ENCODE measurements at places on chromosomes 12 and 14. TPM values are rescaled to one million over a fixed set of nuclear protein-coding genes. Genes with fewer than 3 reads are reported as not detected.

RFX4 gene
- not detected for total RNA-seq

FGF23 gene
- not detected for total RNA-seq

FOXJ2 gene
- total RNA-seq: 5.7 TPM

LTBR gene
- 46.2 TPM for total RNA-seq

ORAI1 gene
- total RNA-seq: 13.1 TPM

DYRK4 gene
- 36.1 TPM for total RNA-seq

CCDC38 gene
- not detected for total RNA-seq

RESF1 gene
- 79.5 TPM for total RNA-seq

SRSF5 gene
- 94.9 TPM for total RNA-seq

CLEC2B gene
- 79.8 TPM for total RNA-seq

SPTSSA gene
- 13.1 TPM for total RNA-seq

AHNAK2 gene
- total RNA-seq: 35.3 TPM

RIPK3 gene
- 4.9 TPM for total RNA-seq

SPTB gene
- under 0.01 TPM for total RNA-seq

ARHGAP5 gene
- total RNA-seq: 23.6 TPM

ESYT1 gene
- total RNA-seq: 362 TPM

OR11H12 gene
- total RNA-seq: not detected

KCNH3 gene
- total RNA-seq: not detected

STXBP6 gene
- total RNA-seq: 0.16 TPM

L2HGDH gene
- total RNA-seq: 3.1 TPM

AICDA gene
- total RNA-seq: not detected

SIVA1 gene
- total RNA-seq: 69.2 TPM

TEX22 gene
- total RNA-seq: 0.06 TPM

RNASE1 gene
- 99.4 TPM for total RNA-seq

FAM90A1 gene
- not detected for total RNA-seq

SCARB1 gene
- total RNA-seq: 30.1 TPM

GDF11 gene
- 0.65 TPM for total RNA-seq

ZNF891 gene
- total RNA-seq: 0.32 TPM

ST8SIA1 gene
- 0.06 TPM for total RNA-seq

TC2N gene
- total RNA-seq: 0.16 TPM

CCDC184 gene
- not detected for total RNA-seq

HCAR1 gene
- under 0.01 TPM for total RNA-seq

PLEK2 gene
- 4.7 TPM for total RNA-seq

PLCZ1 gene
- not detected for total RNA-seq

PLEKHG3 gene
- total RNA-seq: 0.16 TPM

SOX5 gene
- 0.25 TPM for total RNA-seq

RHEBL1 gene
- total RNA-seq: 1.4 TPM

FAM186B gene
- total RNA-seq: under 0.01 TPM

SLC2A3 gene
- total RNA-seq: 21.2 TPM

CELA1 gene
- total RNA-seq: not detected

P3H3 gene
- 30.2 TPM for total RNA-seq

TRPV4 gene
- 1.9 TPM for total RNA-seq

NTF3 gene
- 1.4 TPM for total RNA-seq

NAV3 gene
- 6.3 TPM for total RNA-seq

ASIC1 gene
- total RNA-seq: 0.13 TPM

KRT8 gene
- total RNA-seq: 3.7 TPM

RNF212B gene
- not detected for total RNA-seq

DRAM1 gene
- total RNA-seq: 17.3 TPM

All from bladder microvascular endothelial cell (primary cell).